ENCODE measurements at places on chromosomes 1 and 21.

DNA sequence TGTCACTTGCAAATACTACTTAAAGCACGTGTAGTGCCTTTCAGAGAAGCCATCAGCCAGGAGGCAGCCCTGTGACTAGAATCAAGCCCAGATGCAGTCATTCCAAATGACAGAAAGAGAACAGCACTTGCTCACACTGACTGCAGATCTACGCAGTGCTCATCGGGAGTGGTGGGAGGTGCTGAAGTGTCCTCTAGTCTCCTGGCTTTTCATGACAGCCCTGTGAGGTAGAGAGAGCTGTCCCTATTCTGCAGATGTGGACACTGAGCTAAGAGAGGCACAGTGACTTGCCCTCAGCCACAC lies 62.3 kb upstream of the EDN2 start:
- no peak for DNase-seq

GRCh38 chr1:30804352-30804751 lies 46.8 kb upstream of the LAPTM5 start:
- DNase-seq, result no peak

- DNase-seq, result no peak
Observed at GRCh38 chr1:77383236-77383635, 101.4 kb downstream of the AK5 start.

- DNase-seq, result no peak
Observed at GRCh38 chr21:25323356-25323949, 283.8 kb downstream of the MRPL39 start.

DNA sequence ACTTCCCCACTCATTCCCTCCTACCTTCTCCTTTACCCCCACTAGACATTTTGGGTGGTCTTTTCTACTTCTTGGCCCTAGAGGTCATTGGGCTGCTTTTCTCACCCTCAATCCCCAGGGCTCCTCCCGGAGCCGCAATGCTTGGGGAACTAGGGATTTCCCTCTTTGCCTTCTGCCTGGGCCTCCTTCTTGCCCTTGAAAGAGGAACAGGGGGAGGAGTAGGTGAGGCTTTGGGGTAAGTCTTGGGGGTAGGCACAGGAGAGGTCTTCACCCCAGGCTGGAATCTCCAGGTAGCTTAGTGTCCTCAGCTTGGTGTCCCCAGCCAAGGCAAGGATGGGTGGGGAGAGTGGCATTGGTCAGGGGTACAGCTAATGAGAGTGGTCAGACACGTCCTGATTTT lies 56.2 kb upstream of the EPS8L3 start:
- DNase-seq, result no peak

- no peak for DNase-seq
Observed at GRCh38 chr1:110880708-110881374, 7.9 kb downstream of the CD53 start.

DNA sequence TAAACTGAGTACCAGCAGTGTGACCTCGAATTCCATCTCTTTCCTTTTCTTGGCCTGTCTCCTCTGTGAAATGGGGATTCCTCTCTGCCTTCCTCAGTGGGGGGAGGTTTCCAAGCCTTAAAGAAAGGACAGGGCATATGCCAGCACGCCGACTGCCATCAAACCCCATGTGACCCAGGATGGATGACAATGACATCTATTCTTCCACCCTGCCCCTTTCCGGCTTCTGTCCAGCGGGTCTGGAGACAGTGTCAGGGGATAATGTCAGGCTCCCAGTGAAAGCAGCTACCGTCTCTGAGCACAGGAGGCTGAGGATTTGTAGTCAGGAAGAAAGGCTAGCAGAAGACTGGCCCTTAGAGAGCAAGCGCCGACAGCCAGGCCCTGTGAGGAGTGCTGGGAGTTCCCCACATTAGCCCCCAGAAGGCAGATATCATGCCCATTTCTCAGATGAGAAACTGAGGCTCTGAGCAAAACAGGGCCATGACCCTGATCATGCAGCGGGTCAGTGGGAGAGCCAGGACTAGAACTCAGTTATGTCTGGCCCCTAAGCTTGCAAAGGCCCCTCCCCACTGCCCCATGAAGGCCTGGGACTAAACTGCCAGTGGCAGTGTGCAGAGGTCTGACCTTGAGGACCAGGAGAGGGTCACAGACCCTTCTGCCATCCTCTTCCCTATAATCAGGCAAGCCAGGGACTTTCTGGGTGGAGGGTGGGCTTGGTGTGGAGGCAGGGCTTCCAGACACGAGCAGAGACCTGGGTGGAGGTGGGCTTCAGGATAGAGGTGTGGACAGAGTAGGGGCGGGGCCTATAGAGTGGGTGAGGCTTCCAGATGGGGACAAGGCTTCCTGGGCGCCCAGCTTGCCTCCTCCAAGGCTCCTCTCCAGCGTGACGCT lies 30.1 kb downstream of the CDCA8 start:
- DNase-seq, result no peak

DNA sequence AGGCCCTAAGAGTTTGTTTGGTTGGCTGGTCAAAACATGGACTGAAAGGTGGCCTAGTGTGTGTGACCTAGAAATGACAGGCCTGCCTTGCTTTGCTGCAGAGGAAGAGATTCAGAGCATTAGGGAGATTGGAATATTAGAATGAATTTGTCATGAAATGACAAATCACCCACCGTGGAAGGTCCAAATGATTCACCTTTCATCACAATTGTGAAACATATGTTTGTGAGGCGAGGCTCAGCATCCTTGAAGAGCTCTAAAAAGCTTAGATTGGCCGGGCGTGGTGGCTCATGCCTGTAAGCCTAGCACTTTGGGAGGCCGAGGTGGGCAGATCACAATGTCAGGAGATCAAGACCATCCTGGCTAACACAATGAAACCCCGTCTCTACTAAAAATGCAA lies 5.5 kb downstream of the LCE1B start:
- no peak for DNase-seq

GRCh38 chr1:229203030-229203751 lies 67.7 kb upstream of the RAB4A start:
- peak; percentile 77 for DNase-seq

- DNase-seq, result no peak
Observed at GRCh38 chr1:117017062-117017461, 15.5 kb downstream of the CD101 start.

DNA sequence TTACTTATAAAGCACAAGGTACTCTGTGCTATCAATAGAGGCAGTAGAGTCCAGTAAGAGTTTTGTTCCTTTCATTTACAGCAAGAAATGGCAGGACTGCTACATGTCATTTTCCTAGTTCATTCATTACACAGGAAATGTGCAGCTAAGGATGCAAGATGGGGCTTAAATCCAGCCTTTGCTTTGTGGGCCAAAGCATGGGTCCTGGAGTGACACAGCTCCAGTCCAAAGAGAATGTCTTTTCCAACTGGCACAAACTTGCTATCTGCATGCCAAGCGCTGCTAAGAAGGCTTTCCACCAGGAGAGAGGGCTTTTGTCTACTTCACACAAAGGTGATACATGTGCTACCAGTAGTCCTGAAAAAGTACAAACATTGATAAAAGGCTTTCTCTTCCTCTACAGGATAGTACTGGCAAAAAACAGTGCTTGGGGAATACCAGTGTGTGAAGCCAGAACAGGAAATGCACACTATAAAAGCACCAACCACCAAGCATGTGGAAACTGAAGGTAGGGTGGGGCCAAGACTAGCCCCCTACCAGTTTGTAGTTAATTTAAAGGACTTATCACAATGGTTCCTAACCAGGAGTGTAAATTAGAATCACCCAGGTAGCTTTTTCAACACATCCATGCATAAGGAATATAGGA lies 68.7 kb downstream of the ARID4B start:
- no peak for DNase-seq

DNA sequence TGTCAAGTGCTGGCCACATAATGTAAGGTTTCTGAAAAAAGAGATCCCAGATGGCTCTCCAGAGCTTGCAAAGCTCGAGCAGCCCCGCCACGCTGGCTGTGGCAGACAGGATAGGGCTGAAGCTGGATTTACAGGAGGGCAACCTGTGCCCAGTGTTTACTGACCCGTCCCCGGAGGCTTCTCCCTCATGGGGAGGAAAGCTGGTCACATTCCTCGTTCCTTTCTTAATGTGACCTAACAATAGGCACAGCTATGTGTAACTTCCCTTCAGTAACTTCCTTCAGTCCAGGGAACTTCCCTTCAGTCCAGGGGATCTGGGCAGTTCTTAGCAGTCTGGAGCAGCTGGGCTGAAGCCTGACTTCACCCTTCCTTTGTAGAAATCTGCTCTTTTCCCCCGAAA lies 7.7 kb downstream of the SLFNL1 start:
- no peak for DNase-seq

DNA sequence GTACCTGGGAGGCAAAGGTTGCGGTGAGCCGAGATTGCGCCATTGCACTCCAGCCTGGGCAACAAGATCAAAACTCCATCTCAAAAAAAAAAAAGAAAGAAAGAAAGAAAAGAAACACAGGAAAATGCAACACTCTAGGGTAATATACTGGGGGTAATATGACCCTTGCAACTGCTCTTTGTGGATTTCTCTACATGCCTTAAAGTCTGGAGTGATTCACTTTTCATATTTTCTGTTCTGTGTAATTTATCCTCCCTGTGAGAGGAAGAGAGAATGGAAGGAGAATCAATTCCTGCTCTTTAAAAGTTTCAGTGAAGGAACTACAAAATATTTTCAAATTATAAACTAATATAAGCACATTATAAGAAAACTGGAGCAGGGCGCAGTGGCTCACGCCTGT lies 22.7 kb downstream of the RIT1 start:
- DNase-seq, result no peak

- no peak for DNase-seq
Observed at GRCh38 chr1:98975113-98975512, 29.5 kb downstream of the PLPPR5 start.

DNA sequence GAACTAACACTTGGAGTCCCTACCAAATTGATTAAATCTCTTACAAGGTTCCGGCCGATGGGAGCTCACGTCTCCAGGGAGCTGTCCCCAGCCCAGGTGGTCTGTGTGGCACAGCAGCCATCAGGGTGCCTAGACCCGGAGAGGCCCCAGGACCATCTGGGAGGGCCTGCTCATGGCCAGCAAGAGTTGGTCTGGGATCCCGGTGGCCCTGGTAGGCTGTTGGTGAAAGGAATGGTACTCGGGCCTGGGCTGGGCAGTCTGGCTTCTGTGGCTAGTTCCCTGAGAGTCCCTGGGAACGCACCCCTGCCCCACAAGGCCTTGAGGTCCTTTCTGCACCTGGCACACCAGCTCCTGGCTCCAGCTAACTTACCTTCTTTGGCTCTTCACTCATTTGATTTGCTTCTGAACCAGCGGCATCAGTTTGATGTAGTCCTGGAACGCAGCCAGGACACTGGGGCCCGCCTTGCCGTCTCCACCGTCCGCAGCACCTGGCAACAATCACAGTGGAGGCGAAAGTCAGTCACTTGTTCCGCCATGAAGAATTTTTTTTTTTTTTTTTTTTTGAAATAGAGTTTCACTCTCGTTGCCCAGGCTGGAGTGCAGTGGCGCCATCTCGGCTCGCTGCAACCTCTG lies 62.5 kb downstream of the SCCPDH start:
- no peak for DNase-seq

GRCh38 chr1:70617728-70618127 lies 206.7 kb downstream of the CTH start:
- DNase-seq, result no peak

DNA sequence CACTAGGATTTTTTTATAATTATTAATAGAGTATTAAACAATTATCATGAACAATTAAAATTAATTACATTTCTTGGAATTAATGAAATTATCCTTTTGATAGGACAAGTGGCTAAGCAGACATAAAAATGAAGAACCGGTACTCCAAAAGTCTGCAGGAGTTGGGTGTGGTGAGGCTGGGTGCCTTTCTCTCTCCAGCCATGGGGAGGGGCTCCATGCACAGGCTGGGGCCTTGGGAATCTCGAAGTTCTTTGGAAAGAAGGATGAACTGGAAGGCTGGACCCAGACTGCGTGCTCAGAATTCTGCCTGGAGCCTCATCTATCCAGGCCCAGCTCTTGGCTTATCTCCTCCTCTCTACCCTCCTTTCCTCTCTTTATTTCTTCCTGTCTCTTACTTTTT lies 94.1 kb downstream of the ACTL8 start:
- DNase-seq, result no peak

GRCh38 chr21:45308194-45309068 lies 20.7 kb upstream of the POFUT2 start:
- no peak for DNase-seq

- no peak for DNase-seq
Observed at GRCh38 chr1:200778766-200779165, 40.1 kb downstream of the CAMSAP2 start.

DNA sequence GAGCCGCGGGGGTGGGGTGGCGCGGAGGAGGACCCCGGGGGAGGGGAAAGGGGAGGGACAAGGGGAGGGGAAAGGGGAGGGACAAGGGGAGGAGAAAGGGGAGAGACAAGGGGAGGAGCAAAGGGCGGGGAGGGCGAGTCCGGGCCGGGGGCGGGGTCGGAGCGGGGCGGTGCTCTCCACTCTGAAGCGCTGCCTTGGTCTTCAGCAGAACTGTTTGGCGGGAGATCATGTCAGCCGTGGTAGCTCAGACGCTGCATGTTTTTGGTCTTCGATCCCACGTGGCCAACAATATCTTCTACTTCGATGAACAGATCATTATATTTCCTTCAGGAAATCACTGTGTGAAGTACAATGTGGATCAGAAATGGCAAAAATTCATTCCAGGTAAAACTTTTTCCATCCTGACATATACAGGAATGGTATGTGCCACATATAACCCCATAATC lies 420 bp downstream of the CFAP57 start:
- DNase-seq, result peak; percentile 41

DNA sequence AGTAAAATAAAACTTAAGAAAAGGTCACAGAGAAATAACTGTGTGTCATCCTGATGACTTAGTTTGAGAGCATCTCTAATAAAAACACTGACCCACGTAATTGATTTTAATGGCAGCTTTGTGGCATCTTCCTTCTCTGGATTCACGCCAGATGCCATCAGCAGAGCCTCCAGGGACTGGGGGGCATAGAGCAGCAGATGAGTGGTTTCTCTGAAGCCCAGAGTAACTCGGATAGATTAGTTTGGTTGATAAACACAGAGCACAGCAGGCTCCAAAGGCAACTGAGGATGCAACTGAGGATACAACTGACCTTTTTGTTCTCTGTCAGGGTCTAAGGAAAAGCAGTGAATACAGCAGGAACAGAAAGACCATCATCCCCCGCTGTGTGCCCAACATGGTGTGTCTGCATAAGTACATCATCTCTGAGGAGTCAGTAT lies 180.8 kb downstream of the RPS6KC1 start:
- DNase-seq, result no peak

GRCh38 chr1:168433238-168433637 lies 110.6 kb downstream of the XCL2 start:
- DNase-seq, result no peak

GRCh38 chr1:168137515-168137821 lies 738 bp upstream of the GPR161 start:
- no peak for DNase-seq

- no peak for DNase-seq
Observed at GRCh38 chr1:68495968-68496679, 758 bp downstream of the DEPDC1 start.
